ENCODE measurements at places on chromosomes 6 and 20.

- DNase-seq = no peak
Observed at GRCh38 chr20:54256202-54256601, 48.3 kb downstream of the PFDN4 start.

GRCh38 chr6:2030682-2031244, 214.6 kb downstream of the GMDS start:
- no peak for DNase-seq

DNA sequence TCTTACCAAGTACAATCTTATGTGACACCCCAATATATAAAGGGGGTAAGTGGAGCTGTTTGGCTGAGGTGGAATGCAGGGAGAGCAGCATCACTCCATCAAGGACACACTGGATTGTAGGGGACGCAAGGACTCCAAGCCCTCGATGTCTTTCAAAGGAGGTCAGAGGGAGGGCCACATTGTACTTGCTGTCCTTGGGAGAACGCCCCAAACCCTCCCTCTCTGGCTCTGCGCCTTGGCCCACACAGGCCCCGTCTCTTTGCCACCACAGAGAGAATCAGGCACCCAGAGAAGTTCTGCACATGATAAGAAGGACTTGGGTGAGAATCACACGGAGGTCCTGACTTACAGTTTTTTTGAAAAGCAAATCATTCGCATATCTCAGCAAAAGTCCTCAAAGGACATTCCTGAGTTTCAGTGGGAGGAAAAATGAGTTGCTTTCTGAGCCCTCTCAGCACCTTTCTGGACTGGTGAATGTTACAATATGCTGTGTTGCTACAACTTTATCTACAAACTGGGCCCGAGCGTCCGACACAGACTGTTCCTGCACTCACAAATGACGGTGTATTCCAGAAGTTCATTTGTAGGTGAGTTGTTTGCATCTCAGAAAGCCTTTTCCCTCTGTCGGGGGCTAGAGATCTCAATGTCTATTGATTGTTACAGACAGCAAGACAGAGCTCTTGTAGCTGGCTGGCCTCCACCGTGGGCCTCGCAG, 92.5 kb upstream of the AKAP12 start:
- no peak for DNase-seq

DNA sequence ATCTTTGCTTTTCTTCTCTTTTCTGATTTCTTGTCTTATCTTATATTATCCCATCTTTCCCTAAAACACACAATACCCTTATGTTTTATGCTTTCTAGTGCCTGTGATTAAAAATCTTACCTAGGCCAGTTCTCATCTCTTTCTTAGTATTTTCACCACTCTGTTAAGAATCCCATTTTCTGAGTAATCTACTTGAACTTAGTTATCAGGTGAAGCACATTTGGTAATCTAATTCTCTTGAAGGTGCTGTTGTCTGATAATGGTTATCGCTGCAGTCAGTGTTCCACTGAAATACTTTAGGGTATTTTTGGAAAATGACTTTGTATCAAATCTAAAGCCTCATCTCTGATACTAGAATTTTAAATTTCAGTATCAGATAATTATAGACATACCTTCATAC, 192.5 kb upstream of the MAN1A1 start:
- DNase-seq = no peak

DNA sequence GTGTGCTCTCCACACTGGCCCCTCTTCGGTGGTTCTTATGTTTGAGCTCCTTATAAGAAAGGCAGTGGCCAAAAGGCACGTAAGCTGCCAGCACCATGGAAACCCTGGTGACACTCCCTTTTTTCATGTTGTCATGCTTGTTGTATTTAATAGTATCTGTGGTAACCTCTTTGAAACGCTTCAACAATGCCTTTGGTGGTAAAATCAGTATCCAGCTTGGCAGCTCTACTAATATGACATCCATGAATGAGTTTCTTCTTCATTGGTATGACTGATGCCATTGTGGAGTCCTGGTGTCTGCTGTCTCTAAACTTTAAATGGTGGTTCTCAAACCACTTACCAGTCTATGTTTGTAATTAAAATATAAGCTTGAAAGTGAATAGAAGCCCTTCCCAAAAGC, 10.7 kb upstream of the MYLK2 start:
- no peak for DNase-seq

- DNase-seq = no peak
Observed at GRCh38 chr20:49624317-49624716, 56.4 kb upstream of the PTGIS start.

DNA sequence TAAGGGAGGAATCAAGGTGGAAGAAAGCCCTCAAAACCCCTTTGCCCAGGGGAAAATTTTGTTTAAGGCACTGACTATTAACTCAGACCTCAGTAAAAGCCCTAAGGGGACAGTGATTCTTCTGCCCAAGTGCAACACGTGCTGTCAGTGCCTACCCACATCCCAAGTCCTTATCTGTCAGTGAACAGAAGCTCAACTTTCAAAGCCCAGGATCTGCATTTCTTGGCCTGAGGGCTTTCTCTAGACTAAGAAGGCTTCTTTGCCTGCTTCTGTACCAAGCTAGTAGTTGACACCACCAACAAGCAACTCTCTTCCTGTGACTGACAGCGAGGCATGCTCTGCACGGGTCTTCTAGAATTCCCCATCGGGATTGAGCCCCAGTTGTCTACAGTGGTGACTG, 416.0 kb upstream of the SPTLC3 start:
- no peak for DNase-seq

GRCh38 chr6:26550250-26550993, 12.3 kb downstream of the HMGN4 start:
- no peak for DNase-seq

DNA sequence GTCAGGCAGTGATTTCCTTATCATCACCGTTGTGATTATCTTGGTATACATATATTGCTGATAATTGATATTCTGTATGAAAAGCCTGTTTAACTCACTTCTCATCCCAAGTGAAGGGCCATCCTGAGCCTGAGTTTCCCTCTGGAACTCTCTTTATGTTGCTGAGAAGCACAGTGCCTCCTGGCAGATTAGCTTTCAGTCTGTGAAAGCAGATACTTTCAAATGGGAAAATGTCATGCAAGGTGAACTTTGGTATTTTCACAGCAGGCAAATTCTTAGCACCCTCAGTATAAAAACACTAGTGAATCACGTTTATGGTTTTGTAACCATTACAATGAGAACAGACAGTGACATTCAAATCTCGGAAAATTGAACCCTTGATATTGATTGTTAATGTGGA, 151.6 kb downstream of the PRIM2 start:
- DNase-seq = no peak

DNA sequence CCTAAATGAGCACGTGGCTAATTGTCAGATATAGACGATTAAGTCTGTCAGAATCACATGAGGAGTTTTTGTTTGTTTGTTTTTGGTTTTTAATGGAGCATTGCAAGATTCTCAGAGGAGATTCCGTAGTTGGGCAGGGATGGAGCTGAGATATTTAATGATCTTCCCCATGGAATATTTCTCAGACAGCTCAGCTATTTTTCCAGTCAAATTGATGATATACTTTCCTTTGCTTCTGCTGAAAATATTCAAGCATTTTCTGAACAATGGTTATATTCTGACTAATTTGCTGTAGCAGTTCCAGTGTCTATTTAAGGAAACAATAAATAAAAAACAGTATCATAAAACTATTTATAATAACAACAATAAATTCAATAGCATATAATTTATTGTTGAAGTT, 348.4 kb downstream of the KIF16B start:
- no peak for DNase-seq

GRCh38 chr6:34236443-34237315, at the start of gene HMGA1:
Gene HMGA1, plus strand, starts transcription at chr6:34236873. Its CDS starts 3,908 bp downstream, at chr6:34240781.
- peak; percentile 78 for DNase-seq

DNA sequence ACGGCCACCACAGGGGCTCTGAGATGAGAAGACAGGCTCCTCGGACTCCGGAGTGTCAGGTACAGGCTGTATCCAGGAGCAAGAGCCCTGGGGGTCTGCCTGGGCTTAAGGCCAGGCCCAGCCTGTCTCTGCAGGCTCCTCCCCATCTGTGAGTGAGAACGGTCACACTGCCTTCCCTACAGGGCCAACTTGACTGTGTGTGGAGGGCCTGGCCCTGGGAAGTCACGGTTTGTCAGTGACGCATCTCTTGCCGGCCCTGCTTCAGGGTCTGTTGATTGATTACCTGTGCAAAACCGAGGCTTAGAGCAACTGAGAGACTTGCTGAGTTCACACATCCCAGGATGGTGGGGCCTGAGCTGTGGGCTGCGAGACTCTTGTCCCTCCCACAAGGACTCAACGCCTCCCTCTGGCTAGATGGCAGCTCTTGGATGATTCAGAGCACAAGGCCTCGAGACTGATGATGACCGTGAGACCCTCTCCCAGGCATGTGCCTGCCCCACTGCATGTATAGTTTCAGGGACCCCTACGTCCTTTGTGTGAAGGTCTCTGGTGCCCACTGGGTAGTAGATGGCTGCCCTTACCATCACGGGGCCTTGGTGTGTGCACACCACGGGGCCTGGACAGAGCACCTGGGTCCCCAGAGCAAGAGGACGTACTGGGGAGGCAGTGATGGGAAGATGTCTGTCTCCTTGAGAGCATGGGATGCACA, 5.9 kb downstream of the RBM38 start:
- DNase-seq = no peak

DNA sequence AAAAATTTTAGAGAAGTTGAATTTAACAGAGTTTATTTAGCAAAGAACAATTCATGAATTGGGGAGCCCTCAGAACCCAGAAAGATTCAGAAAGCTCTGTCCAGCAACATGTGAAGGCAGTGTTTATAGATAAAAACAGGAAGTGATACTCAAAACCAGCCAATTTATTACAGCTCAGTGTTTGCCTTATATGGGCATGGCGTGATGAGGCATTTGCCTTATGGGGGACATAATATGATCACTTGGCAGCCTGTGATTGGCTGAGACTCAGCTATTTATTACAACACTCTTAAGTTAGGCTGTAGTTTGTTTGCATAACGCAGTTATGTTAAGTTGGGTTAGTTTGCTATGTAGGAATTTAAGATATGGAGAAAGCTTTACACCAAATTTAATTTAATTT, 11.5 kb downstream of the HLA-DPA1 start:
- DNase-seq = no peak

DNA sequence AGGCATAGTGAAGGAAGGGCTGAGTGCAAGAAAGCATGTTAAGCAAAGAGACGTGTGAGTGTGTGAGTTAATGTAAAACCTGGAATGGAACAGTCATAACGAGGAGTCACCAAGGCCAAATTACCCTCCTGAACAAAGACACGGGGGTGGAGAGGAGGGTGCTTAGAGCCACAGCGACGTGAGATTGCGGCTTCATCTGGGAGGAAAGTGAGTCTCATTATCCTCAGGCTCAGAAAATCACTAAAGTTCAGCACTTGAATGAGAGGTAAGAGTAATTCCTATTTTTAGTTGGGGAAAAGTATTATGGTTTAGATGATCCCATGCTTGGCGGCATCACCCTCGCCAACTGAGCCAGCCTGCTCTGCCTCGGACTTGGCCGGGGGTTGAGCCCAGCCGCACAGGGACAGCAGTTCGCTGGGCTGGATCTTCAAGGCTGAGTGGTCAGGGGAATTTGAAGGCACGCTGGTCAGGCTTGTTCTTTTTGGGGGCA, 136.6 kb downstream of the DTNBP1 start:
- DNase-seq = no peak

DNA sequence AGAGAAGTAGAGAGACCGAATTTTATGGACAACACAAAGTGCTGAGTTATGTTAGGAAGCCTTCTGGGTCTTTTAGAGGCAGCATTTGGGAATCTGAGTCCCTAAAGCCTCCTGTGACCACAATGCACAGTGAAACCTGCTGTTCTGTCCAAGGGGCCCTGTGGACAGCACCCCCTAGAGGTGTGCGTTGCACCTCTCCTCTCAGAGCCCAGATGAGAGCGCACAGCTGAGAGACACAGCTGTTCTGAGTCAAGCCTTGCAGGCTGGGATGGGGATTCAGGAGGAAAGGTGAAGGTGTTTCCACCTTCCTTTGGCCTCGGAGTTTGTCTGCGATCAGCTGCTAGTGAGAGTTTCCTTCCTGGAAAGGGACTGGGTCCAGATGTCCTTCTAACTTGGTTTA, 13.0 kb downstream of the PCK1 start:
- DNase-seq = no peak

- no peak for DNase-seq
Observed at GRCh38 chr6:160439751-160440150, 91.6 kb downstream of the SLC22A3 start.

DNA sequence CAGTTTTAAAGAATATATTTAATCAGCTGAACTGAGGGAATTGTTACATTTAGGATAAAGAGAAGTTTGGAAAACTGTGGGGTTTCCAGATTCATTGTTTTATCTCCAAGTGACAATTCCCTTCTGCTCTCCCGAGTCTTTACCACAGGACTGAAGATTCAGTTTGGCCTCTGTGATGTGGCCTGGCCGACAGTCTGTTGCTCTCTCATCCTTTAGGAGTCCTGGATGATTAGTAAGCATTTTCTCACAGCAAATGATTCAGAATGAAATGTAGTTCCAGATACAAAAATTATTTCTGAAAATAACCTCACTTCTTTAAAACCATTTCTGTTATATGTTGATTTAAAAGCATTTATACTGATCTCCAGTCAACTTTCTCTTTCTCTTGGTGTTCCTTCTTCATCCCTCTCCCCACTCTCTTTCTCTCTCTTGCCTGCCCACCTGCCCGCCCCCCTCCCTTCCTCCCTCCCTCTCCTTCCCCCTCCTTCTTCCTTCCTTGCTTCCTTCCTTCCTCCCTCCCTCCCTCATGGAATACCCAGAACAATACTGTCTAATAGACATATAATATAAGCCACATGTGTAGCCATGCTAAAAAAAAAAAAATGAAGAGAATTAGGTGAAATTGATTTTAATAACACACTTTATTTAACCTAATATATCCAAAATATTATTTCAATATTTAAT, 254.9 kb downstream of the PRL start:
- DNase-seq = no peak

DNA sequence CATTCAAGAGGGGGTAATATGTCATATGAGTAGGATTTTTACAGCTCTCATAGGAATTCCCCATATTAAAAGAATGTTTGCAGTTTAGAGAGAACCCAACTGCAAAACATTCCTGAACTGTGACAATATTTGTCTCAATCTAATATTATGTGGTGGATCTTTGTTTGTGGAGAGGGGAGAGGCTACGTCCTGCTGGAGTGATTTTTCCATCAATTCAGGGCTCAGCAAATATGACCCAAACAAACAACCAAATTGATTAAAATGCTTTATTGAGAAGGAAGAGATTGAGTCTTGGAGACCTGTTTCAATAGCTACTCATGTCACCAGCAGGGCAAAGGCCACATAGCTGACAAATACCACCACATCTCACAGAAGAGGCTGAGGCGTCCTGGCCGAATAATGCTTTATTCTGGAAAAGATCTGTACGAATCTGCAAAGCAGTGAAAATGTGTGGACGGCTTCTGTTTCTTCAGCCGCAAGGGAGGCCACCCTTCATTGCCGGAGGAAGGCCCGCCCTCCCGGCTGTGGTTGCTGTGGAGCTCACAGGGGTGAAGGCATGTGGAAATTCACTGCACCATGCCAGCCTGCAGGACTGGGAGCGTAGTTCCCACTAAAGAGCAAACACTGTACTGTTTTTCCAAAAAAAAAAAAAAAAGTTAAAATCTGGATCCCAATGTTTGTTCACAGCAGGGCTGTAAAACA, 89.7 kb upstream of the QKI start:
- DNase-seq = peak; percentile 5

Measured in NCI-H460 (cell line).